Activated CD8-positive, alpha-beta memory T cell treated with anti-CD3 and anti-CD28 coated beads, Interleukin-2, amount 10 ng/mL, durations not matched to agents 7 days and 5 days (primary cell): ENCODE measurements at places on chromosomes 6 and 20. TPM values are rescaled to one million over a fixed set of nuclear protein-coding genes. Genes with fewer than 3 reads are reported as not detected.

IFT52 gene
- total RNA-seq: 18.3 TPM

MROH8 gene
- total RNA-seq: 3.1 TPM

ADNP gene
- total RNA-seq: 81.2 TPM

LY6G6C gene
- not detected for total RNA-seq

MTFR2 gene
- 31.8 TPM for total RNA-seq
